ENCODE measurements at places on chromosomes 1 and 21.

GRCh38 chr21:41763996-41764395 is 2.9 kb downstream of the RIPK4 start:
- DNase-seq, result no peak

DNA sequence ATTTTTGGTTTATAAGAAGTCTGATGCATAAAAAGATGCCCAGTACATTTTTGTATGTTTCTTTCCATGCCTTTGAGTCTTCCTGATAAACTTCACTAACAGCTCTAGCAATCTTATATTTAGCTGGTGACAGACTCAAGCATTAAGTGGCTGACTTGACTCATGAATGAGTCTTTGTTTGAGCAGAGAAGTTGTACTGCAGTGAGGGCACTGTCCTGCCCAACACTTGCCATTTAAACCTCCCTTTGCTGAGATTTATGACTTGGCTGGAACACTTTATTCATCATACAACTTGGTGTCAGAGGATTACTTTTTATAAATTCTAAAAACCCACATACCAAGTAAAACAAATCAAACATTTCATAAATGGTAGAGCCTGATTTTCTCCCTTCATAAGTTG is 14.6 kb upstream of the CAMSAP2 start:
- DNase-seq, result no peak

GRCh38 chr21:35075546-35075945 is 26.4 kb upstream of the RUNX1 start:
- no peak for DNase-seq

DNA sequence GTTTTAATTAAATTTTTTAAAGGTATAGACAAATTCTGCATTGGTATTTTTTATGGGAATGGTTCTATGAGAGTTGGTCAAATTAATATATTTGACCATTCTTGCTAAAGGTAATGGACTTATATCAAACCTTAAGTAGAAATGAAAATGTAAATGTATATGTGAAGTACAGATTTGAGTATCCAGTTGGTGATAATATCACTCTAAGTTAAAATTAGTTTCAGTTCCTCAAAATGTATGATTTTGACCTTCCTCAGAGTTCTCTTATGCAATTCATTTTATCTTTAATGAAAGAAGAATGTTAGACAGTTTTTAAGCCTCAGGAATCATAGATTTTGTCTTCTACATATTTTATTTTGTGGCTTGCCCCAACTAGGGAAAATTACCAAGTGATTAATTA is 1291.5 kb upstream of the B3GALT2 start:
- DNase-seq, result no peak

DNA sequence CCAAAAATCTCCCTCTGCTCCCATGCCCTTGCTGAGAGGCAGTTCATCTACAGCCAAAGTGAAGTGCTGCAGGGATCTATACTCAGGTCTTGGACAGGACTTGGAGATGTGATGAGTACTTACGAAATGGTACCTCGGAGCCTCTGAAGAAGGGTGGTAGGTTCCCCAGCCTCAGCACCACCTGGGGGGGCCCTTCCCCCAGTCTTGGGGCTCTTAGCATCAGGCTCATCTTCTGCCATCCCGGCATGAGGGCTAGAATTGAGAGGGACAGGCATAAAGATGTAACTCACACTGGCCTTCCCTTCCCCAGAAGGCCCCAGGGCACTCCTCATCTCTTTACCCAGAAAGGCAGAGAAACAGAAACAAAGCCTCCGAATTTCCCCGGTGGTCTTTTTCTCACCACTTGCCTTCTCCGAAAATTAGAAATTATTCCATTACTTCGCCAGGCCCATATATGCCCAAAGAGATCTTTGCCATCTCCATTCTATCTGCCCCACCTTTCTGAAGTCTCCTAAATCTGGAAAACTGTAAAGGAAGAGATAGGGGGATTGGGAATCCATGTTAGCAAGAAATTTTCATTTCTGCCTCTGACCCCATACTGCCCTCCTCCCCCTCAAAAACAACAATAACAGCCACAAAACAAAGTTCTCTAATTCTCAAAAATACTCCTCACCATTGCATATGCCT is 827 bp downstream of the RFX5 start:
- DNase-seq, result no peak

GRCh38 chr1:228837817-228838716 is 102.8 kb downstream of the RHOU start:
- no peak for DNase-seq

DNA sequence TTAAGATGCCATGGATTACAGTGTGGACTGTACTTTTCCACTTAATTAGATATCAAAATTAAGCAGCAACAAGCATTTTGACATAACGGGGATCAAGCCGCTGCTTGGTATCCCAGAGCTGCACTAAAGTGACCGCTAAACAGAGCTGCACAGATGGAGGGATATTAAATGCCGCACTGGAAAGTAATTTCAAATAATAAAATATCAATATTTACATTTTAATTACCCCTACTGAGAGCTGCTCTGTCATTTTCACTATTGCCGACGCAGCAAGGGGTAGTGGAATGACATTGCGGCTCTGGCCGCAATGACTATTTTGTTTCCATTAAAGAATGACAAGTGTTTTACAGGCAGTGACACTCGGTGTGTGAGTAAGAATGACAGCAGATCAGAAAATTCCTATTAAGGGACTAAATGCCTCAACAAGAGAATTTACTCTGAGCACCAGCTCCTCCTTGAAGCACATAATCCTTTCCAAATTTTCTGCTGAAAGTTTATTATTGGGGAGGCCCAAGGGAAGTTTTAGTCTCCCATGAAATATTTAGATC is 109.1 kb upstream of the USH2A start:
- DNase-seq, result no peak

DNA sequence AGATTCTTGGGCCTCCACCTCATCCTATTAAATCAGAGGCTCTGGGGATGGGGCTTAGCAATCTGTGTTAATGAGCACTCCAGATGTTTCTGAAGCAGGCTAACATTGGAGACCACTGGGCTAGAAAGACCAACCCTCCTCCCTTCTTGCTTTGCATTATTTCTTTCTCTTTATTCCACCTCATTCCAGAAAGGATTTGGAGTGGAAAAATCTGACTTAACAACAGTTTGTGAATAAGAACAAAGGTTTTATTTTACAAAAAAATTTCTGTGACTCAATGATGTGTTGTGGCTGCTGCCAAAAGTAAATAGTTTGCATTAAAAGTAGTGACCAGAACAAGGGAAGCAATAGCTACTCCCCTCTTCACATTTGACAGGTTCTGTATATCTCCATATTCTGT is 79.4 kb downstream of the TGFB2 start:
- no peak for DNase-seq

GRCh38 chr1:240255922-240256321 is 164.2 kb downstream of the FMN2 start:
- no peak for DNase-seq

DNA sequence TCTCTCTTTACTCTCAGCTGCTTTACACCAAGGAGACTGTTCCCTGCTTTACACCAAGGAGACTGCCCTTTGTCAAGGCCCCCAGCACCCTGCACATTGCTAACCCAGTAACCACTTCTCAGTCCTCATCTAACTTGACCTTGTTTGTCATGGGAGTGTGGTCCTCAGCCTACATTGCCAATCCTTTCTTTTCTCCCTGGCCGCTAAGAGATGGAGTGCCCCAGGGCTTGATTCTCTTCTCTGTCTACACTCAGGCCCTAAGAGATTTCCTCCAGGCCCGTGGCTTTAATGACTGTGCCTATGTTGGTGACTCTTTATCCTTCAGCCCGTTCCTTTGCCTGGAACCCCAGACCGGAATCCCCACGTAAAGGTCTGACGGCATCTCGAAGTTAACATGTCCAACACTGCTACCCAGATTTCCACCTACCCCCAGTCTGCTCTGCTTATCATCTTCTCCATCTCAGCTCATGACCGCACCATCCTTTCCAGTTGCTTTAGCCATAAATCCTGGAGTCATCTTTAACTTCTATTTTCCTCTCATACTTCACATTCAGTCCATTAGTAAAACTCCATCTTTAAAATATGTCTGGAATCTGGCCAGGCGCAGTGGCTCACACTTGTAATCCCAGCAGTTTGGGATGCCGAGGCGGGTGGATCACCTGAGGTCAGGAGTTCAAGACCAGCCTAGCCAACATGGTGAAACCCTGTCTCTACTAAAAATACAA is 9.5 kb upstream of the SEMA4A start:
- no peak for DNase-seq

DNA sequence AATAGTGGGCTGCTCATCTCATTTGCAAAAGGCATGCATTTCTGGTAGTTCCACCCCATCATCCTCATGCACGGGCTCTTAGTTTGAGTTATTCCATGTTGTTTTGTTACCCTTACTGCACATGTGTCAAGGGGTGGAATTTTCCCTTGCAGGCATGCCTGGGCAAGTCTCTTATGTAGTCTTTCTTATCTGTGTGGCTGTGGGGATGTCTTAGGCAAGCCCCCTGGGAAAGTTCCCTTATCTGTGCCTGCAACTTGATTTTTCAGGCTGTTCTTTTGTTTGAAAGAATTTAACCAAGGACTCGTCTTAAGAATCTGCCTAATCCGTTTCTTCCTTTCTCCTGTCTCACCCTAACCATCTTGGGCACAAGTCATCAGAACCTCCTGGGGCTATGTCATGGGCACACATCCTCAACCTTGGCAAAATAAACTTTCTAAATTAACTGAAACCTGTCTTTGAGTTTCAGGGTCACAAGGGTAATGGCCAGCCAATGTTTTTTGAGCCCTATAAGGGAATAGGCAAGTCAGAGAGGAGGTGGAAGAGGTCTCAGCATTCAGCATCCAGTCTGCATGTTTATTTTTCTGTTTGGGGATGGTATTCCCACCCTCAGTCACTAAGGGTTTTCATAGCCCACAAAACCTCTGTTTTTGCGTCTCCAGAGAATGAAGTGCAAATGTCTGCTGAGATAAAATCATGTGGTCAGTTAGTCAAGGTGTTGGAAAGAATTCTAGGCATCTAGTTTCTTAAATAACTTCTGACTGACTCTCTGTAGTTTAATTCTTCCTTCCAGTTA is 579.7 kb downstream of the PLA2G4A start:
- DNase-seq, result no peak

GRCh38 chr1:181075766-181076350 is 12.6 kb upstream of the IER5 start:
- no peak for DNase-seq

- no peak for DNase-seq
Measured at GRCh38 chr1:246526380-246526779, 19.3 kb upstream of the SMYD3 start.

DNA sequence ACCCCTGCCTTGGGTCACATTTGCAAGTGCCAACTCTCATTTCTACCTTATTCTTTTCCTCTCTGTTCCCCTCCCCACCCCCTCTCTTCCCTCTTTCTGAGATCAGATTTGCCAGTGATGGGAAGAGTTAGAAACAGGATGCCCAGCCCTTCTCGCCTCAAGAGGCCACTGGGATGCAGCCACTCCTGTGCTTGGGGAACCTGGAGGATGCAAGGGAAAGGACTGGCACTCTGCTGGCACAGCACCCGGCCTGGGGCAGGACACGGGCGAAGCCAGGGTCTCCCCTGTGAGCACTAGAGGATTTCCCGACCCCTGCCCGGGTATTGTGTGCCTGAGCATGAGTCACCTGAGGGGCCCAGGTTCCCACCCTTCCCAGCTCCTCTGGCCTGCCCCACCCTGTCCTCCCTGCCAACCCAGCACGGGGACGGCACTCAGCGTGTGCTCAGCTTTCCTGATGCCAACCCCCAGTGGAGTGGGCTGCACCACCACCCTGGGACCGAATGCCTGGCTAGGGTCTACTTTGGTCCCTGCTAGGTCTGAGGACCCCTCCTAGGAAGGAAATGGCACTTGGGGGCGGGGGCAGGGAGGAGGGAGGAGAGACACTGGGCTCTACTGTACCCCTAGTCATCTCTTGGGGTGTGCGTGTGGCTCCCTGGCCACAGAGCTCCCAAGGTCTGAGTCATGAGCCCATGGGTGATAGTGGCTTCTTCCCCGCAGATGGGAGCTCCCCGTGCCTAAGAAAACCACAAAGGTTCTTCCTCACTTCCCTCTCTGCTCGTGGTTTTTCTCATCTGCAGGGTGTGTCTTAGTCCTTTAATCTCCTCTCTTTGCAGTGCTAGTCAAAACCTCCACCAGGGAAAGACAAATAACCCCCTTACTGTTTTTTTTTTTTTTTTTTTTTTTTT is 12.4 kb downstream of the LMNA start:
- DNase-seq, result no peak

- no peak for DNase-seq
Measured at GRCh38 chr1:234316937-234317336, 56.3 kb upstream of the COA6 start.

DNA sequence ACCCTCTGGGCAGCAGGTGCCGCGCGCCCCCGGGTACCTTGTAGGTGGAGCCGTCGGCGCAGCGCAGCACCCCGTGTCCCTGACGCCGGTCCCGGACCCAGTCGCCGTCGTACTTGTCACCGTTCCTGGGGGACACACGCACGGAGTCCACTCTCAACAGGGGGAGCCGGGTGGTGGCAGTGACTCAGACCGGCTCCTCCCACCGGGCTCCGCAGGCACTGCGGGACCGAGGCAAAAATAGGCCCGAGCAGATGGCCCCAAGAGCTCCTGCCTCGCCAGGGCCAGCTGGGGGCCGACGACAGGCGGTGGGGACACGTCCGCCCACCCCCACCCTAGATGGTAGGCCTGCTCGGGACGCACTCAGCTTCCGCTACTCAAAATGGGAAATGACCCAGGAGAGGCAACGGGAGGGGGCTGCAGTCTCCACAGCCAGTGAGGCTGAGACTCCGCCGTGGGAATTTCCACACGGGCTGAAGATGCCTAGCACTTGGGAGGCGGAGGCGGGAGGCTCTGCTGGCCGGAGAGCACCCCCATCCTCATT is 6.3 kb downstream of the MORN1 start:
- DNase-seq, result no peak

DNA sequence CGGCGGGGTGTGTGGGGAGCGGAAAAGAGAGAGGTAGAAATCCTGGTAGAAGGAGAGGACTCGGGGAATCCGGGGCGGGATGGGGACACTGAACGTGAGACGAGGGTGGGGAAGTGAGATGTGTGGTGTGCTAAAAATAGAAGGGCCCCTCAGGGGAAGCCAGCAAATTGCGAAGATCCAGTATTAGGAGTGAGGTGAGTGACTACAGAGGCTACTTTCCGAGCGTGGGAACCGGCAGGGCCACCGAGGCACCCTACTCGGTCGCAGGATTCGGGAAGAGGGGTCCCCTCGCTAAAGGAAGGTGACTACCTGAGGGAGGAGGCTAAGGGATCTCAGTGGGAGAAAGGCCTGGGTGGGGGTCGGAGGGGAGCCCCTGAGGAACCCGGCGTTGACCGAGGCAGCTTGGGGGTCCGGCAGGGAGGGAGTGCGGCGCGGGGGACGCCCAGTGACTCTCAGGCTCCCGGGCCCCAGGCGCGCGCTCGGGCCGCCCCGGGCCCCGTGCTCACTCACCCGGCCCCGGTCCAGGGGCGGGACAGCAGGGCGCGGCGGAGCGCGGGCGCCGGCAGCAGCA is 318 bp downstream of the ALDH4A1 start:
- no peak for DNase-seq

- no peak for DNase-seq
Measured at GRCh38 chr1:4307911-4308545, 346.4 kb upstream of the AJAP1 start.

DNA sequence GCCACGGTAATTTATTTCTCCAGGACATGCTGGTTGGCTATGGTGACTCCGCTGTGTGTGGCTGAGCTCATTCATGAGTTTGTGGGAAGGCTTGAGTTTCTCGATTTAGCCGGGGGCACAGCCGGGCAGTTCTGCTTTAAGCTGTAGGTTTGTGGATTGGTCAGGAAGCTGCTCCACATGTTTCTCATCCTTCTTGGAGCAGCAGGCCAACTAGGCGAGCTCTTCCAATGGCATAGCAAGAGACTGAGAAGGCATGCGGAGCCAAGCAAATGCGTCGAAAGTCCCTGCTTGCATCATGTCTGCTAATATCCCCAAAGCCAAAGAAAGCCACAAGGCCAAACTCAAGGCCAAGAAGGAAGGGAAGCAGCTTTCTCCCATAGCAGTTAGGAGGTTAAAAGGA is 71.6 kb upstream of the GREM2 start:
- DNase-seq, result no peak

Data from vagina (tissue), 2 donors.